Stimulated activated CD8-positive, alpha-beta memory T cell treated with anti-CD3 and anti-CD28 coated beads, Interleukin-15, amount 100 ng/mL, for 24 hours (primary cell): ENCODE measurements at places on chromosomes 5 and 9.

- no peak for DNase-seq
Measured at GRCh38 chr9:106588626-106589025, 274.3 kb upstream of the ZNF462 start.

- no peak for DNase-seq
Measured at GRCh38 chr9:131238402-131239021, 37.8 kb downstream of the FAM78A start.

DNA sequence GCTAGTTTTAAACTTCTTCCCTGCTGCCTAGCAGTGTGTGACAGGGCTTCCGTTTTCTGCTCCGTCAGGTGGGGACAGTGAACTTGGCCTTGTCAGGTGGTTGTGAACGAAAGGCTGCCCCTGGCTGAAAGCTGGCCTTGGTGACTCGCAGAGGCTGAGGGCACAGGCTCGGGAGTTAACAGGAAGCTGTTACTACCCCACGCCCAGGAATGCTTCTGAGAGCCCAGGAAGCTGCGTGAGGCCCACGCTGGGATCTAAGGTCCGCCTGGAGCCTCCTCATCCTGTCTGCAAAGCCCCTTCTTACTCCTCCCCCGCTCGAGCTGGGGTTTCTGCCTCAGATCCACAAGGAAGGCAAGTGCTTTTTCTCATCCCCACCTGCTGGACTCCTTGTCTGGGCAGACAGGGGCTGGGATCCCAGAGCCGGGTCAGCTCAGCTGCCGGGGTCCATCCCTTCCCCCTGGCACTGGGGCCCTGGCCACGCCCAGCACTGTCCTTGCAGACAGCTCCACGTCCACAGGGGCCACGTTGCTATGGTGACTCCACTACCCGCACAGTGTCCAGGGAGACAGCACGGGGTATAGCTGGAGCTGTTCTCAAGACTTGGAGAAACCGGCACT is 124.7 kb upstream of the TBC1D2 start:
- no peak for DNase-seq

DNA sequence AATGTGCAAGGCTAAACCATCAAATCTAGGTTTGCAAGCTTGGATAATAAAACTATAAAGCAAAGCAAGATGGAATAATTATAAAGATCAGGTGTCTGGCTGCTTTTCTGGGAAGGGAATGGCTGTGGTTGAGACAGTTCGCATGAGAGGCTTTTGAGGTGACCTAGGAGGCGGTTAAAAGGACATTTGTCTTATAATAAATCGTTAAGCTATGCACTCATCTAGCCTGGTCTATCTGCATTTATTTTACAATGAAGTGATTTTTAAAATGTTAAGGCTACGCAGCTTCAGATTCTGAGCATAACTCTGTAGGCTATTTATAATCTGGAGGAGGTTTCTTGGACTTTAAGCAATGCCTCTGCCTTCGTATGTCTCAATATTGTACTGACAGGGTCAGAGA is 29.4 kb upstream of the MAN2A1 start:
- no peak for DNase-seq

- no peak for DNase-seq
Measured at GRCh38 chr5:9468060-9468388, 77.9 kb downstream of the SEMA5A start.

DNA sequence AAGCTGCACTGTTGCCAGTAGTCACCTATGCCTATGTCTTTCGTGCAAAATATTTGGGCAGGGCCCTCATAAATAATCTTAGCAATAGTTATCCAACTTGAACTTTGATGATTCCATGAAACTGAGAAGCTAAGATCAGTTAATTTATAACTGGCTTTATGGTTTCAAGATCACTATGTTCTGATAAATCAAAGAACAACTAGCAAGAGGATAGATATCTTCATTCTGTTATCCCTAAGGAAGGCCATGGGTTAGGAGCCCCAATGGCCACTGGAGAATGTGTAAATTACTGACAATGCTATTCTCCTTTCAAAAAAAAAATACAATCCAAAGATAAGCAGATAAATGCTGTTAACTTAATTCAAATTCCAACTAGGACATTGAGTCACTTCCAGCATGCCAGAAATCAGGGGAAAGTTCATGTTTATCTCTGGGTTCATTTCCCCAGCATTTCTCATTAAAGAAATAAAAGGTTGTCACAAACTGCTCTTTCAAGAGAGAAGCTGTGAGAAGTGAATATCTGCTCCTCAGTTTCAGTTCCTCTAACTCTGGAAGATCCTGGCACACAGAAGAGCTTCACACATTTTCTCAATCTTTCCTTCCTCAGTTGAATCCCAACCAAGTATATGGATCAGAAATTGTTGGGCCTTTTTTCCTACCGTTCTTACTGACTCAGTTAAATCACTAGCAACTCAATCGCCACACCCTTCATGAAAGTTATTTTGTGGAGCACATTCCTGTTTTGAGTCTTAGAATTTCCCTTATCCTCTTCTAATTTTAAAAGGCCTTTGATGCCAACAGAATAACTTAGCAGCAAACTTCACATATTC is 59.6 kb upstream of the SLC1A1 start:
- DNase-seq, result no peak
